ENCODE measurements at places on chromosomes 13 and 19.

DNA sequence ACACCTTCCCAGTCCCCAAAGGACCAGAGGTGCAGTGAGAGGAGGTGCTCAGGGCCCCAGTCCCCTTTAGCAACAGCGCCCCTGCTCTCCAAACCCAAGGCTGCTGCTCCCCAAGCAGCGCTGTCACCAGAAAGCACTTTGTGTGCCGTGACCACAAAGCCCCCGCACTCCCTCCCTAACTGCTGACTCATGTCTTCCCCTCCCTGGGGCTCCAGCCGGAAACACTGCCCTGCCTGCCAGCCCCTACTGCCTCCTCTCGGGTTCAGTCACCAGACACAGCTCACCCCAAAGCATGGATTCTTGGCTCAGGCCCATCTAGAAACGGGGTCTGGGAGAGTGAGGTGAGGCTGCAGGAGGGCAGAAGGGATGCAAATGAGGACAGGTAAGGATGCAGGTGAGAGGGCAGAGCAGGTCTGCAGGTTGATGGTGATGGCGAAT is 4.9 kb upstream of the TNFSF14 start:
- DNase-seq, result peak; percentile 60

DNA sequence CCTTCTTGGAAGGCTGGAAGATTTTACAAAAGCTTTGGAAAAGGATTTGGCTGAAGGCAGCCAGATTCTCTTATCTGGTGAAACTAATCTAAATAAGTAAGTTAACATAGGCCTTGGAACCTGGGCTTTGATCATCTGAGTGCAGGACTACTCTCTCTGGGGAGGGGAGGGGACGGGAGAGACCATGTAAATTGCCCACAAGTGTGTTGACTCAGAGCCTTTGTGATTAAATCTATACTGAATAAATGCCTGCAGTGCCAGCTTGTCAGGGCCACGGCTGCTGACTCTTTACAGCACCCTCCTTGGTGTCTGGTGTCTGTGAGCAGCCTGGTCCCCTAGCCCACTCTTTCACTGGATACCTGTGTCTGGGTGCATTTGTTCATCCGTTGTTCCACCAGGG is 251.4 kb downstream of the ITGBL1 start:
- DNase-seq, result no peak

DNA sequence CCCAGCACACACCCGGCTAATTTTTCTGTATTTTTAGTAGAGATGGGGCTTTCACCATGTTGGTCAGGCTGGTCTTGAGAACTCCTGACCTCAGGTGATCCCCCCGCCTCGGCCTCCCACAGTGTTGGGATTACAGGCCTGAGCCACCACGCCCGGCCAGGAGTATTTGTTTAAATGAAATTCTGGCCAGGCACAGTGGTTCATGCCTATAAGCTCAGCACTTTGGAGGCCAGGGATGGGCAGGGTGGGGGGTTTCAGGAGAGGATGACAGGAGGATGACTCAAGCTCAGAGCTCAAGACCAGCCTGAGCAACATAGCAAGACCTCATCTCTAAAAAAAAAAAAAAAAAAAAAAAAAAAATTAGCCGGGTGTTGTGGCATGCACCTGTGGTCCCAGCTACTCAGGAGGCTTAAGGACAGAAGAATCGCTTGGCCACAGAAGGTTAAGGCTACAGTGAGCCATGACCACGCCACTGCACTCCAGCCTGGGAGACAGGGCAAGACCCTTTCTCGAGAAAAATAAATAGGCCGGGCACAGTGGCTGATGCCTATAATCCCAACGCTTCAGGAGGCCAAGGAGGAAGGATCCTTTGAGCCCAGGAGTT is 8.2 kb upstream of the DHDH start:
- DNase-seq, result no peak

DNA sequence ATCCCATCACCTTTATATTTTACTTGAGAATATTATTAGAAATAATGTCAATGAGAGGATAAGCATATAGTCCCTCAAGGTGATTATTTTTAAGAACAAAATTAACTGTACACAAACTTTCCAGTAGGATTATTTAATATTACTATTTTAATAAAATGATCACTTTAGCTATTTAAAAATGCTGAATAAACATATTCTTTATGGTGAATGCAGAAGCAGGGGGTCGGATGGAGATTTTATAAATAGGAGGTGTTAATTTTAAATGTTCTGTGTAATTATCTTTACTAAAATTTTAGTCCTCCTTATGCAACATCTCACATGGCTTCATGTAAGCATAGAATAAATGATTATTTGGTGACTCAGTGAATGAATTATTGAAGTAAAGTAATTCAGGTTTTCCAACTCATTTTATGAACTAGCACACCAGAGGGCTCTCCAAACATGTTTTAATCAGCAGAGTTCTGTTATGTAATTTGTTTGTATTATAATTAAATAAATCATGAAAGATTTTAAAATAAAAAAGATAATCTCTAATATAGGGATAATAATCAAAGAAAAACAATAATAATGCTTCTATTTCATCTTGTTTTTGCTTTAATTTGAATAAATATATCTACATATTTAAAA is 1635.2 kb downstream of the EFNB2 start:
- no peak for DNase-seq

DNA sequence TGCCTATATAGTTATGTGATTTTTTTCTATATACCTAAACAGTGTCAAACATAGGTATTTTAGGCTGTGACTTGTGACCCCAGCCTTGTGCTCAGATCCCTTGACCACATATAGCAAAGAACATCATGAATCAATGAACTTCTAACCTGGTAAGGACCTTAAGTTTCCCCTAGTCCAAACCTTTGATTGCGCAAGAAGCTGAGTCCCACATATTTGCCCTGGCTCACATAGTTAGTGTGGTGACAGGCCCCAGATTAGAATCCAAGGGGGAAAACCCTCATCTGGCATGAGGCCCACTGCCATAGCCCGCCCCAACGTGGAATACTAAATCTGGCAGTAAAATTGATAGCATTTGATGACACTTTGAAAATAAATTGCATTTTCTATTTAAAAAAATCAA is 171.8 kb downstream of the MZT1 start:
- DNase-seq, result no peak

- DNase-seq, result no peak
Observed at GRCh38 chr19:9352505-9352904, 10.3 kb upstream of the ZNF177 start.

DNA sequence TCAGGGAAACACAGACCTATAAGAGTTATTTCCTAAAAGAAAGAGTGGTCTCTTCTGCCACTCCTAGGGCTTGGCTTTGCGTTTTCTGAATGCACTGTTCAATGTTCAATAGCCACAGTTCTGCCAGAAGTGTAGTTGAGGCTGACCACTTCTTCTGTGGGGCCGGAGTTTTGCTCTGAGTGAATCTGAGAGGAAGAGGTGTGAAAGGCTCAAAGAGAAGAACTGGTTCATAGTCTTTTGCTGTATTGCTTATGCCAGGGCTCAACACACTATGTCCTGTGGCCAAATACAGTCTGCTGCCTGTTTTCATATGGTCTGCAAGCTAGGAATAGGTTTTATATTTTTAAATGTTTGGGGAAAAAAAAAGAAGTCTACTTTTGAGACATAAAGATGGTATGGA is 128.2 kb downstream of the STOML3 start:
- DNase-seq, result no peak

DNA sequence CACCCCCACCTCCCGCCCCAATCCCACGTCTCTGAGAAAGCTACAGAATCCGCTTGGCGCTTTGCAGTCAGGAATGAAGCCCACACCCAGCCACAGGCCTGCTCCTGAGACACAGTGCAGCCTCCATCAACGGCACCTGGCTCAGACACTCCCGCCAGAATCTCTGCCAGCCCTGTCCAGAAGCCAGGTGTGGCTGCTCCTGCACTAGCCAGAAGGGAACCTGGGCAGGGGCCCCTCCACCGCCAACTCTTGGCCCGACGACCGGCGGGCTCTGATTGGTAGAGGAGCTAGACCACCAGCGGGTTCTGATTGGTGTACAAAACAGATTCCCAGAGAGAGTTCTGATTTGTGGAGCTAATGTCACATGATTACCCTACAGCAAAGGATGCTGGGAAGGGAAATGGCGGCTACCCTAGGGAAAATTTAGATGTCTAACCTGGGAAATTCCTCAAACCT is 2.9 kb upstream of the PPP6R1 start:
- DNase-seq, result no peak

- DNase-seq, result no peak
Observed at GRCh38 chr19:46475986-46476385, 4.6 kb upstream of the PNMA8A start.

GRCh38 chr13:48733739-48734335 is 80.1 kb downstream of the CYSLTR2 start:
- no peak for DNase-seq

- no peak for DNase-seq
Observed at GRCh38 chr19:31784671-31785101, 435.4 kb upstream of the TSHZ3 start.

DNA sequence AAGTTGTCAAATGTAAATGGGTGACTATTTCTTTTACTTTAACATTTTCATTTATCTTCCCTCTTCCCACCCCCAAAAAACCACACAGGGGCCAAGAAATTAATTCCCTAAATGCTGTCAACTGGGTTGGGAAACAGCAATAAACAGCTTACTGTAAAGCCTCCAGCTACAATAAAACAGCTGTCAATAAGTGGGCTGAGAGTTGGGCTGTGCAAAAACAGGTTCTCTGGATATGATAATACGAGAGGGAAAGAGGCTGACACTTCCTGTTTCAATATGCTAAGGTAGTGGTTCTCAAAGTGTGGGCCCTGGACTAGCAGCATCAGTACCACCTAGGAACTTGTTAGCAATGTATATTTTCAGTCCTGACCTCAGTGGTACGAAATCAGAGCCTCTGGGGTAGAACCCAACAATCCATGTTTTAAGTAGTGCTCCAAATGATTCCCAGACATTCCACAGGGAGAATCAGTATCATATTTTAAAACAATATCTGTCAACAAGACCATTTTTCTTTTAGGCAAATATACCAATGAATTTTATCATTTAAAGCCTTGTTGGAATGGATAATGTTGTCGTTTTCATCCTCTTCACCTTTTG is 8.4 kb downstream of the PCDH9 start:
- no peak for DNase-seq

- no peak for DNase-seq
Observed at GRCh38 chr13:60945396-60945795, 470.3 kb downstream of the PCDH20 start.

DNA sequence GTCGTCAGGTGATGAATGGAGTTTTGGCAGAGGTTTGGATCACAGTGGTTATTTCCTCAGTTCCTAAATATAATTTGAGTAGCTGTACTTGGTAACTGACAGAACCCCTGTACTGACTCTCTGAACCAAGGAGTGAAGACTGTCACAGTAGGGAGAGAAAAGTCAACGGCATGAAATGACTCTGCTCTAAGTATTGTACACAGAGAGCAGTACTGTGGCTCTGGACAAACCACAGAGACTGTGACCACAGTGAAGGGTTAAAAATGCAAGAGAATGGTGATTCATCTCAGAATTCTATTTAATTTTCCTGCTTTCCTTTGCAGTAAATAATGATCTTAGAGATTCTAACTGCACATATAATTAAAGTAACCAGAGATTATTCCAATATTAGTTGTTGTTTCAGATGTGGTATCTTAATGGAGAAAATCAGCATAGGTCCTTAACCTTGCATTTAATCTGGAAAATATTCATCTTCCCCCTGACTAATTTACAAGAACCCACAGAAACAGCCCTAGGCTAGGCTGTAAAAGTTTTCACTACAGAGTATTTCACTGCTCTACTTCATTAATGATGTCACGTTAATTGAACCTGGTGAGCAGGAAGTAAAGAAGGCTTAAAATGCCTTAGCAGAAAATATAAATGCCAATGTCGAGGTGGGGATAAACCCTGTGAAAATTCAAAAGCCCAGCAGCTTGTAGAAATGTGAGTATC is 221.9 kb downstream of the LIG4 start:
- DNase-seq, result no peak

DNA sequence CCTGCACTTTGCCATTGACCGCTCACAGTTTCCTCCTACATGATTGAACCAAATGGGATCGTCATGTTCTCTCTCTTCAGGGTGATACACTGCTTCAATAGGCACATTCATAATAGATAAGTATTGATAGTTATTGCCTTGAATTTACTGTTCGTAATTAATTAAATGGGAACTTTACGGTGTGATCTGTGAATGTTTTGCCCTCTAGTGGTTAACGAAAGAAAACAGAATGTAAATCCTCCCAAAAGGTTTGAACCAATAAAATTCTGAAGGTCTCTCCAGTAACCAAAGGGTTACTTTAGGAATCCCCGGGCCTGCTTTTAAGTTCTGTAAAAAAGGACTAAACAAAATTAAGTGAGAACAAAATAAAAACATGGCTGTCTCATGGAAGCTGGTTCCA is 389.3 kb downstream of the DACH1 start:
- DNase-seq, result no peak

GRCh38 chr13:80303225-80303811 is 37.6 kb downstream of the SPRY2 start:
- DNase-seq, result no peak

GRCh38 chr19:34452723-34453122 is 24.5 kb downstream of the UBA2 start:
- no peak for DNase-seq

Measured in ecto neural progenitor cell (in vitro differentiated cells).